ENCODE measurements at places on chromosomes 13 and 19.

DNA sequence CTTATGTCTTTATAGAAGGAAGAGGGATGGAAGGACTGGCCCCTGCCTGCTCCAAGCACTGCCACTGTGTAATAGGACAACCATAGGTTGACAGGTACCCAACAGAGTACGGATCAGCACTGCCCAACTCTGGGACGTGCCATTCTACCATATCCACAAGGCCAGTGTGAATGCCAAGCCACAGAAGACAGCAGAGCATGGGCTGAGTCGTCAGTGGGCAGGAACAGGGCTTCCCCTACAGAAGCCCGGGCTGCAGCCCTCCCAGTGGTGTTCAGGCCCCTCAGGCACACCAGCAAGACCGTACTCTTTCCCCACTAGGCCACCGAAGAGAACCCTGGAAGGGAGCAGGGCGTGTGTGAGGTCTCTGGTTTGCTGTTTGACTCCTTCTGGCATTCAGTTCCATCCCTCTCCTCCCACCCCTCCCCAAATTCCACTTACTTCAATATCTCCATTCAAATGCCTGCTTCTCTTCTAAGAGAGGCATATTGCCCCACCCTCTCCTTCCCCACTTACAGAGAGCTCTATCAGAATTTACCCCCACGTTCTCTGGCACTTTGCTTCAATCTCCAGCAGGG is 209.4 kb downstream of the FOXO1 start:
- no peak for DNase-seq

DNA sequence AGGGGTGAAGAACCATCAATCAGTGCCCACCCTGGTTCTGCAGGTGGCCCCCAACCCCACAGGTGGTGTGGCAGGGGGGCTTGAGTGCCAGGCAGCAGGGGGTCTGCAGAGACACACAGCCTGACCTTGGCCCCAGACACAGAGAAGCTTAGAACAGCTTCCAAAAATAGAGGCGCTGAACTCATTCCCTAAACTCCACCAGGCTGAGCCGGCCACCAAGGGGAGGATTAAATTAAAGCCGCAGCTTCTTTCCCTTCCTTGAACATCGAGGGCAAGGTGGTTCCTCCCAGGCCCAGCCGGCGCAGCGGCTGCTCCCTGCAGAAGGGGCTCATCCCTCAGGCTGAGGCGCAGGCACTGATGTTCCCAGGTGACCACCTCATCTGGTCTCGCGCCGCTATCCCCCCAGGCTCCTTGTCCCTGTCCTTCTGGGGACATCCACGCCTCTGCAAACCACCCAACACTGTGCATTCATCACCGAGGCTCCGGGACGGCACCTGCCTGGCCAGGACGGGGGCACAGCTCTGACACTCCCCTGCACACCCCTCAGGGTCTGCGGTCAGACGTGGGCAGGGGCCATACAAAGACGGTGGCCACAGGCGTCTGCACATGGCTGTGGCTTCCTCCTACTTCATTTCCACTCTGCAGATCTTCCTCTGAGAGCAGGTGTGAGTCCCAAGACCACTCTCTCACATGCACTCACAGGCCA is 30.9 kb downstream of the LAMP1 start:
- no peak for DNase-seq

GRCh38 chr19:33849551-33850147 is 53.0 kb downstream of the KCTD15 start:
- DNase-seq, result no peak

GRCh38 chr19:4429771-4430171 is 27.3 kb downstream of the CHAF1A start:
- DNase-seq, result no peak

GRCh38 chr13:45325806-45326205 is 15.2 kb downstream of the TPT1 start:
- DNase-seq, result no peak

DNA sequence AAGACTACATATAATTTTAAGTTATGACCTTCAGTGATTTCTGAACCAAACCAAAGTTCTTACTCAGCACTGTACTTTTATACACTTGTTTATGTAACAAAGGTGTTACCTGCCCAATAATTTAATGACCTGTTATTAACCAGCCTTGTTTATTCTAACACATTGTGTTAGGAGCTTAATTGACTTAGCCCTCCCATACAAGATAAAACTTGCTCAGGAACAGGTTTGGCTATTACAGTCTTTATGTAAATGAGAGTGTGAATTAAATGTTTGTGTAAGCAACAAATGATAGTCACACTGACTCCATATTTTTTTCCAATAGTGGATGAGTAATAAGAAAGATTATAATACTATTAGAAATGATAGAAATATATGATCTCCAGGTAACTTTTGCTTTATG is 51.8 kb upstream of the MYCBP2 start:
- DNase-seq, result no peak

- no peak for DNase-seq
Observed at GRCh38 chr13:41995946-41996345, 35.0 kb upstream of the VWA8 start.

DNA sequence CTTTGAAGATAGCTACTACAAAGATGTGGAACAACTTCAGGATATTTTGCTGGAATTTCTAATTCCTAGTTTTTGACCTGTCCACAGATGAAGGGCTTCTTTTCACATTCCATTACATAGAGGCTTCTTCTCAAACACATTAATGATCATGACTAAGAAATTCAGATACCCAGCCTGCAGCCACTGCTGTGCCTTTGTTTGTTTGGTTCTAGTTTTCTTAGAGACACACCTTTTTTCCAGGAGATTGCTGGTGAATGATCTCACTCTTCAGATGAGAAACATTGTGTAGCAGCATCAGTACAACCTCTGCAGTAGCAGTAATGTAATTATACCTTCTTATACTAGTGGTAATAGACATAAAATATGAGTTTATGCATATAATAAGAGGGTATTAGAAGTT is 5.0 kb downstream of the TDRD3 start:
- DNase-seq, result no peak

DNA sequence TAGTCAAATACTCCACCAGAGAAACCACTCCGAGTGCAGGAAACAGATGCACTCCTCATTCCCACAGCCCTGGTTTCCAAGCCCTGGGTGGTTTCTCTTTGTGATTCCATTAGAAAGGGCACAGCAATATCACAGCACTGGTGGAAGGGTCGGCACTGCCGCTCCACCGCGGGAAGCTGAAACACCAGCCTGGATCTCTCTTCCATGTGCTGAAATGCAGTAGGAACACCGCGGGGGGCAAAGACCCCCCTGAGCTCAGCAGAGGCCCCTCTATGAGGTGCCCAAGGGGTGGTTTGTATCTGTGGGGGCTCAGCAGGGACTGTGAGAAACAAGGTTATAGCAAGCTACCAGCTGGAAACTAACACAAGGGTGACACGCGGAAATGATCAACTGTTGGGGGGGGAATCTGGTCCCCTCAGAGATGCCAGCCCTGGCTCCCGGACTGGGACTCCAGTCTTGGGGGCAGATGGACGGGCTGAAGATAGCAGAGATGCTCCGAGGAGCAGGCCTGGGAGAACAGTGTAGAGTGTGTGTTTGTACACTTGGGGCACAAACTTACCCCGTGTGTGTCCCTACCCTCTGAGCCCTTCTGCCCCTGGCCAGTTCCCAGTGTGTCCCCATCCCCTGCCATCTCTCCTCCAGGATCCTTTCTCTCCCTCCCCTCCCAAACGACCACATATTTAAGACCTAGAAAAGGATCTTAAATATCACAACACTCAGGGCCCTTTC is 1.8 kb downstream of the ZFR2 start:
- DNase-seq, result no peak

GRCh38 chr19:38815059-38816001 is 2.6 kb upstream of the LGALS4 start:
- no peak for DNase-seq

GRCh38 chr13:32026623-32027022 is 5.0 kb upstream of the FRY start:
- DNase-seq, result no peak

DNA sequence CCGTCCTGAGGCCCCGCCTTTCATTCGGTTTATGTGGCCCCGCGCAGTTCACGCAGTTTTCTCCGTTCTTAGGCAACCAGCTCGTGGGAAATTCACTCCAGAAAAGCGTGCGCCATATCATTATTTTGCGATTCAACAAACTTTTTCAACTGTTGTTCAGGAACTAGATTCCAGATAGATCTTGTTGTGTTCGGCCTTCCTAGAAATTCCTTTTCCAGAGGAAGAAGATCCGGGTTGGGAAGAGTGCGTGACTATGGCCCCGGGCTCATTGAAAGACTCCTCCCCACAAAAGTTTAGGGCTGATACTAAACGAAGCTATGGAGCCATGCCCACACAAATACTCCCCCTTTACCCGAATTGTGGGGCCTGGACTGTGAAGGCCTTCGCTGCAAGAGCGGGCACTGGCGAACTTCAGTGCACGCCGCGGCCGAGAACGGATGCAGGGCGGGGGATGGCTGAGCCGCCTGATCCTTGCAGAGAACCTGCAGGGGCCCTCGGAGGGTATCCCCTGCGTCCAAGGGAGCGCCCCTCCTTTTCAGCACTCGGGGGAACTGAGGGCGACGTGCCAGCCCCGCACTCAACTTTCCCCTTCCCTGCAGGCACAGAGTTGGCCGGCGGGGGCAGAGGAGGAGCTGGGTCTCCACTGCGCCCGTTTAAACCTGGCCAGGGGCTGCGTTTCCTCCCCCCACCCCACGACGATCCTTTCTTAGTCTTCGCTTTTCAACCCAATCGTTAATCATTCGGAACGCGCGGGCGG is 904 bp upstream of the SOX1 start:
- no peak for DNase-seq

- DNase-seq, result no peak
Observed at GRCh38 chr13:109211616-109212015, 574.8 kb downstream of the IRS2 start.

- DNase-seq, result no peak
Observed at GRCh38 chr13:100315522-100315921, 226.6 kb downstream of the PCCA start.

Measured in activated CD8-positive, alpha-beta memory T cell treated with anti-CD3 and anti-CD28 coated beads for 4 hours (primary cell).